SJSA1 (cell line): ENCODE measurements at places on chromosomes 16 and 17.

DNA sequence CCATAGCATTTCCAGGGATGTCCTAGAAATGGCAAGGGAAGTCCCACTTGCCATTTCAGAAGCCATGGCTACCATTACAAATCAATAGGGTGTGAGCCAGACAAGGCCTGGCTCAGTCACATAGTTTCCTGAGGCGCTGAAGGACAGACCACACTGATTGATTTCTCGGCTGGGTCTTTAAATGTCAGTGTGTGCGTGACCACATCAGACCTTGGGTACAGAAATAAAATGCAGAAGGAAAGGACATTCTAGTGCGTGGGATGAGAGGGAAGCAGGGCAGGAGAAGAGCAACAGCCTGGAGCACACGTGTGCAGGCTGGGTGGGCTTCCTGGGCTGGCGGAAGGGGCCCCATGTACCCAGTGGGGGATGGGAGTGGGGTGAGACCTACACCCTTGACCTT lies 58.7 kb upstream of the LYRM9 start:
- DNase-seq: no peak

DNA sequence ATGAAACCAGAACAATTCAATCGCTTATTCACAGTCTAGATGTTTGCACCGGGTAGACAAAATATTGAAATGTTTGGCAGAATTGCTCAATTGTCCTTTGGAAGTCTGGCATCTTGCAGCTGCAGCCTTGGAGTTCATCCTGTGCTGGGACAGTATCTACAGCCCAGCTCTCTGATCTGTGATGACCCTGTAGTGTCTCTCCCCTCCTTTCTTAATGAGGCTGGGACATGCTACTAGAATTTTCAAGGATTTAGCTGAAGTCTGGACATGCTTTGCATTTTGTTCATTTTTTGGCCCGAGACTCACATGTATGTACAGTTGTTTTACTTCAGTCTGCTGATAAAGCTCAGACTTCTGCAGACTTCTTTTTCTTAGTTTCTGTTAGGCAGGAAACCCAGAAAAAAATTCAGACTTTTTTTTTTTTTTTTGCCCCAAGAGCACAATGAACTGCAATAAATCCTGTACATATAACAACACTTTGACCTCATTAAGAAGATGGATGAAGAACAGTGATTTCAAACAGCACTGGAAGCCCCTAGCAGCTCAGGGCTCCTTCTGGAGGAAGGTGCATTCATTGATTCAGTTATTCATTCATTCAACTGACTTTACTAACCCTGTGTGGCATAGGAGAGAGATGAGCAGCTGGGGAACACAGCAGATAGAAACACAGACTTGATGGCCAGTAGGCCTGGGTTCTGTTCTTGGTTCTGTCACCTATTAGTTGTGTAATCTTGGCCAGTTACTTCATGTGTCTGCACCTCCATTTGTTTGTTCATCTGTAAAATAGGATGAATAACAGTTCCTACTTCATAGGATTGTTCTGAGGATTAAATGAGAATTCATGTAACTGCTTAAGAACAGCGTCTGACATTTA lies 210.0 kb downstream of the MAP2K4 start:
- no peak for DNase-seq

- no peak for DNase-seq
These were observed 87.8 kb downstream of the CRISPLD2 start for GRCh38 chr16:84907575-84907974.

DNA sequence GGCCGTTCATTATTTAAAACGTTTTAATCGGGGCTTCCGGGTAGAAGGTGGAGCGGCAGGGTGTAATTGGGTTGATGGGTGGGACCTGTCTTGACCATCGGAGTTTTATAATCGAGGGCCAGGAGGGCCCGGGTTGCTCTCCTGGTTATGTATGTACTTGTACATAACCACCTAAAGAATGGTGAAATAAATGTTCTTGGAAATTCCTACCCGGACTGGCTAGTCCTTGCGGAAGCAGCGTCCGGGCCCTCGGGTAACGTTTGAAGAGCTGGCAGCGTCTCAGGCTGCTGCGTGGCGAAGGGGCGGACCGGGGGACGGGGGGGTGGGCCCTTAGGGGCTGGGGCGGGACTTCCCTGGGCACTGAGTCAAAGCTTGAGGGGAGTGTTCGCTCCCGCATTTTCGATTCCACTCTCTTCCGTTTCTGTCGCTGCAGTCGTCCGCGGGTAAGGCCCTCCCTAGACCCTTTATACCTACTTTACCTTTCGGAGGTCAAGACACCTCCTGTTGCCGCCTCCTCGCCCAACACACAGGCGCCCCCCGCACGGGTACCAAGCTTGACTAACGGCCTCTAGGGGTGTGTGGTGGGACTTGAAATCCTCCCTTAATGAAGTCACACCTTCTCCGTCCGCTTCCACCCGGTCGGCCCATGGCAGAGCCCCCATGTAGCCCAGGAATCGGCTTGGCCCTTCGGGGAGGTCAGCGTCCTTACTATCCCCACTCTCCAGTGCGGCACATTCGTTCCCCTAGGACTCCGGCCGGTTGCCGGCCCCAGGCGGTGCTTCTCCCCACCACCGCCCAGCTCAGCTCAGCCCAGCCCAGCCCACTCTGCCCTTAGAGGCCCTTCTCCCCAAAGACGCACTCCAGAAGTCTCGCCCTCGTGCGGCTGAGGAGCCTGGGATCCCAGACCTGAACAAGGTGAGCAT lies at the start of gene TMEM106A:
Gene TMEM106A (plus strand): TSS at position 396 of the 923 bp plus-strand sequence. CDS start 1,167 bp downstream, outside the sequence.
- peak; percentile 92 for DNase-seq

GRCh38 chr17:17924131-17924856 lies 47.9 kb downstream of the TOM1L2 start:
- DNase-seq: no peak

- DNase-seq: no peak
These were observed 6.5 kb upstream of the USP32 start for GRCh38 chr17:60398227-60398959.

- no peak for DNase-seq
These were observed 1.3 kb downstream of the IL34 start for GRCh38 chr16:70647441-70648359.

GRCh38 chr17:10805911-10806310 lies 2.0 kb upstream of the TMEM238L start:
- no peak for DNase-seq

DNA sequence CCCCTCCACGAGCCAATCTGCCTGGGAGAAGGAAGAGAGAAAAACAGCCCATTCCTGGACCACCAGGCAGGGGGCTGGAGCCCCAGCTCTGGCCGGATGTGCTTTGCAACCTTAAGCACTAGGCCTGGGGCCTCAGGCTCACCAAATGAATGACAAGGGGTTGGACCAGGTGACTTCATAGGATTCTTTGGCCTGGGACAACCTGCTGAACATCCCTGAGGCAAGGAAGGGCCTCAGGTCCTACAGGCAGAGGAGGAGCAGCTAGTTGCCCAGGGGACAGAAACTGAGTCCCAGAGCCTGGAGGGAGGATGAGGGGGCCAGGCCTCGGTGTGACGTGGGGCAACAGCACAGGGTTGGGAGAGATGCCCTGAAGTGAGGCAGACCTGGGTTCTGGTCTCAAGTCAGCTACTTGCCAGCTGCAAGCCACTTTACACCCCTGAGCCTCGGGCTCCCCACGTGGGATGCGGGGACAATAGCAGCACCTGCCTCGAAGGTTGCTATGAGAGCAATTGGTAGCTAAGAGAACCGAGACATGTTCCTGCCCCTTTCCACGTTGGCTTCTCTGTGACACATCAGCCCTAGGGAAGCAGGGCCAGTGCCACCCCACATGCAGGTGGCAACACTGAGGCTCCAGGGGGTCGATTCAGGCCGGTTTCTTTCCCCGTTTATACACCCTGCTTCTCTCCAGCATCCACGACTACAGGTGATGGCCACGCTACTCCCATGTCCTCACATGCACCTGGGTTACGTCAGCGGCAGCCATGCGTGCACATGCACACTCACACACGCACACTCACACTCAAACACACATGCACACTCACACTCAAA lies 42.6 kb downstream of the CFAP20 start:
- DNase-seq: no peak

DNA sequence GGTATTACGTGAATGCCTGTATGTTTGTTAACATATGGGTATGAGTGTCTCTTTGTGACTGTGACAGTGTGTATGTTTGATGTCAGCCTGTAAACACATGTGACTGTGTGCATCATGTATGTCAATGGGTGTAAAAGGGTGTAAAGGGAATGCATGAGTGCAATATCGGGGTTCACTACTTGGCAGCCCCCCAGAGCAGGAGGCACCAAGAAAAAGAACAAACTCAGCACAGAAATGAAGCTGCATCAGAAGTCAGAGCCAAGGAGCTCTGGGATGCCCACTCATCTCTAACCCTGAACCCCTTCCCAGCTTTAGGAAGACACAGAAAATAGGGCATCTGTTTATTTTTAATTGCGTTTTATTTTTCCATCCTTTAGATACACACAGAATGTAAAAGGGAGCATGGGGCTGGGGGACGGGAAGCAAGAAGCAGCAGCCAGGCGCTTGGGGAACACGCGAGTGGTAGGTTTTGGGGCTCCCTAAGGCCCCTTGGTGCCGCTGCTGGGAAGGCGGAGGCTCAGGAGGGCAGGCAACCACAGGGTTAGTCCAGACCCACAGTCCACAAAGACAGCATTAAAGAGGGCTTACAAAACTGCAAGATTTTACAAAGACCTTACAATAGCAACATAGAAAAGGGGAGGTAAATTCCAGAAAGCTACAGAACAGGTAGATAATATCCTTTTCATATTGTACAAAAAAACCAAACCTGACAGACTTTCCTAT lies 2.3 kb upstream of the HOXB6 start:
- DNase-seq: no peak

GRCh38 chr17:80315517-80316182 lies 55.0 kb downstream of the RNF213 start:
- DNase-seq: no peak

DNA sequence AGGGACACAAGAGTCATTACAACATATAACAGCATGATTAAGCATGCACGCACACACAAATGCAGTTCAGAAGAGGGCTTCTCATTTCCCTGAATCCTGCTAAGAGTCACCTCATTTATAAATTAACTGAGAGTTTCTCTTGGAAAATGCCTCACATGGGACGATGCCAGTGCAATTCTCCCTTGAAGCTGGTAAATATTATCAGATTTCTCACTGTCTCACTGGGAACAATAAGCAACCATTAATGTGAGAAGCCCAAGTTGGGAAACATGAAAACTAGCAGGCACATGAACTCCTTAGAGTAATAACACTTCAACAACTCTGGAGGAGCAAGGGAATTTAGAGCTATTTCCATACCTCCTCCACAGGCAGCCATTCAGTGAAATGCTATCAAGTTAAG lies 26.4 kb downstream of the SETD6 start:
- no peak for DNase-seq
